ENCODE measurements at places on chromosomes 5 and 9. TPM values are rescaled to one million over a fixed set of nuclear protein-coding genes. Genes with fewer than 3 reads are reported as not detected.

DNA sequence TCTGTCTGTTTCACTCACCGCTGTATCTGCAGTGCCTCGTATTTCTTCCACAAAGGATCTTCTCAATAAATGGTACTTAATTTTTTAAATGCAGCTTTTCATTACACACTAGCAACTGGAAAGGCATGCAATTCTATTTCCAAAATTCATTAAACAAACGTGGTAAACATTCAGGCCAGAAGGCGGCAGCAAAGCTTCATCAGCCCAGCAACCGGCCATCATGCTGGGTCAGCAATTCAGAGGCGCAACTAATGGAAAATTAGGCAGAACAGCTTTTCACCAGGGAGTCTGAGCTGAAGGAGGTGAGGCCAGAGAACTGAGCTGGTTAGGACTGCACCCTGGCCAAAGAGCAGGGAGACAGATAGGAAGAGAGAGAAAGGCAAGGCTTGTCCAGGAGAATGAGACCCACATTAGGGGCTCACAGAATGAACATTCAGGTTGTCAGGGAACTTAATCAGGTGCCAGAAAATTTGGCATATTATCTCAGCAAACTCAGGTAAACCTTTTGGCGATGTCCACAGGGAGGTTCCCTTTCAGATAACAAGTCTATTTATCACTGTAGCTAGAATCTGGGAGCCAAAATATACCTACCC lies 17.7 kb upstream of the RNF180 start:
- DNase-seq, result peak; percentile 49

GRCh38 chr9:130885484-130886375 lies 10.9 kb downstream of the QRFP start:
- DNase-seq, result peak; percentile 22

TYRP1 gene
- total RNA-seq, result not detected

CSF1R gene
- total RNA-seq, result not detected

GRCh38 chr9:107243742-107244141 lies 39.3 kb upstream of the RAD23B start:
- DNase-seq, result peak; percentile 99
